AML-193 (cell line): ENCODE measurements at places on chromosomes 11 and 22.

- DNase-seq, result no peak
Observed at GRCh38 chr11:15223318-15223717, 108.6 kb downstream of the INSC start.

GRCh38 chr11:114499756-114500155, 59.9 kb downstream of the NXPE1 start:
- no peak for DNase-seq

GRCh38 chr11:70901951-70902521, 350.3 kb downstream of the SHANK2 start:
- DNase-seq, result no peak

DNA sequence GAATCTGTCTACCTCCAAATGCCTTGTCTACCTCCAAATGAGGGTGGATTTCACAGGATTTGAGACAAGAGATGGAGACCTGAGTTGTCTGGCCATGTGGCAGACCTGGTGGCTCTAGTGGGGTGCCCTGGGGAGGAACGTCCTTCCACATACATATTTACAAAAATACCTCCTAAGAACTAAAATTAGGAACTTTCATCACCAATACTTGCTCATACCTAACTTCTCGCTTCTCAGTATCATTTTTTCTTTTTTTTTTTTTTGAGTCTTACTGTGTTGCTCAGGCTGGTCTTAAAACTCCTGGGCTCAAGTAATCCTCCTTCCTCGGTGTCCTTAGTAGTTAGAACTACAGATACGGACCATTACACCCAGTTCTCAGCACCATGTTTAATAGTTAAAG, 117.9 kb downstream of the MED15 start:
- no peak for DNase-seq

DNA sequence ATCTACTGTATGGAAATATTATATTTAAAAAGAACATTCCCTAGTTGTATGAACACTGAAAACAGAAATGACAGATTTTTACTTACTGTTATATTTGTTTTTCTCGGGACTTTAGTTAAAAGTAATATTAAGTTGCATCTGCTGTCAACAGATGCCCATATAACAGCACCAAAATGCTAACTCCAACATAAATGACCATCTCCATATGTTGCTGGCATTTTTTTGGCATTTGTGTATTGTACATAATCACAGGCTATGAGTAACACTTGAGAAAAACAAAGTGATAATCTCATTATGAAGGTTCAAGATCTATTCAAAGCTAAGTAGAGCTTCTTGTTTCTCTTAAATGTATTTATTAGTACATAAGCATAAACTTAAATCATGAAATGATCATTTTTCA, 172.0 kb downstream of the CNTN5 start:
- no peak for DNase-seq

DNA sequence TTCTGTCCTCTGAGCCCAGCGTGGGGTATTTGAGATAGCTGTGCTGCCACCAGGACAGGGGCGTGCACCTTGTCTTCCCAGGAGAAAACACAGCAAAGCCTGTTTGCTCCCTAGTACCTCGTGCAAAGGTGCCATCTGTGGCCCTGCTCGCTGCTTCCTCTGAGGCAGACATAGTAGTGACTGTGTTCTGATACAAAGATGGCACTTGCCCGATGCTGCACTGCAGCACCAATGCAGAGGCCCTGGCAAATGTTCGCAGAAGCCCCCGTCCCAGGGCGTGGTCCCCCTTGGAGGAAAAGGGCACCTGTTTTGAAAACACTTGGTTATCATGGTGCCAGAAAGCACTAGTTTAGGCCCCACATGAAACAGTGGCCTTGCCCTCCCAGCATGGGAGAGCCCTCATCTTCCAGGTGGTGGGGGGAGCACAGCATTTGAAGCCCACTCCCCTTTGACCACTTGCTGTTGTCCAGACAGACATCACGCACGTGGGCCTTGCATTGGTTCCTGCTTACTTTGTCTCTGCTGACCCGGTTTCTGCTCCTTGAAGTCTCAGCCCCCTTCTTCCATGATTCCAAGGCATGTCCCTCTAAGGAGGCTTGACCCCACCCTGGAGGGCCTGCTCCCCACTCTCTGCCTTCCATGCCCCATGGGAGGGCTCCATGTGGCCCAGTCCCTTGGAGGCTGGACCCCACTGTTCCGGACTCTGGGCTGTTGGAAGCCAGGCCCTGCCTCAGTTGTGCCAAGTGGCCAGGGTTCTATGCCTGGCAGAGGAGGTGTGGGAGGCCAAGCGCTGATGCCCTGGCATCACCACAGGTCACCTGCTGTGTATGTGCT, 109.4 kb downstream of the KCNQ1OT1 start:
- DNase-seq, result no peak
